GM18507 (cell line): ENCODE measurements at places on chromosomes 3 and 15.

- DNase-seq: no peak
These were observed 112.7 kb downstream of the STAC start for GRCh38 chr3:36493051-36493450.

- no peak for DNase-seq
These were observed 88.7 kb upstream of the BCL6 start for GRCh38 chr3:187833799-187834578.

GRCh38 chr3:98978068-98978811 is 76.7 kb upstream of the DCBLD2 start:
- DNase-seq: no peak

- DNase-seq: no peak
These were observed 17.3 kb upstream of the SLC28A2 start for GRCh38 chr15:45234562-45235235.

DNA sequence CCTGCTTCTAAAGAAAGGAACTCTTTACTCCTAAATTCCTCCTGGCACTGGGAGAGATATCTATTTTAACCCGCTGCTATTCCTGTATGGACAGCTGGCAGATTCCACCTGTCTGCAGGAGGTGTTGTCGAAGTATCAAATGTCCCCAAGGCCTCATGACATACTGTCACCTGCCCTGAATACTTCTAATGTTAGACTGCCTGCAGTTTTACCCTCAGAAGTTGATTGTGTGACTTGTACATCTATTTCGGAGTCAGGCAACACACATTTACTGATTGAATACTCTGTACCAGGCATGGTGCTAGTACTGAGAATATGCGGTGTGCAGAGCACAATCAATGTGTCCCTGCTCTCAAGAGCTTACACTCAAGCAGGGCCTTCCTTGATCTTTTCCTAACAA is 38.6 kb downstream of the PDZRN3 start:
- no peak for DNase-seq

DNA sequence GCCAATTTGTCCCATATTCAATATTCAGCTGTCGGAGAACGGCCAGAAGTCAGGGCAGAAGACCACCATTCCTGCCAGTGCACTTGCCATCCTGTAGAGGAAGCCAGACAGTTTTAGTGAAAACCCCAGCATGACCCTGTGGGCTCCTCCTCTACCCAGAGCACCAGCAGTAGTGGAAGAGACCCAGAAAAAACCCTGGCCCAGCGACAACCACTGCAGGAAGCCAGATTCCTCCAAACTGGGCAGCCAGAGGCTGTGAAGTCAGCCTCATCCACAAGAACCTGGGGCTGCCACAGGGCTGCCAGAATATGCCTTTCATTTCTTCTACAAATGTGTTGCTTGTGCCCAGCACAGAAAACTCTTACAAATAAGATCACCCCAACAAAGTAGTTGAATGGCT is 67.3 kb downstream of the HMCES start:
- no peak for DNase-seq

- DNase-seq: no peak
These were observed 11.0 kb downstream of the TRPM7 start for GRCh38 chr15:50675535-50676144.

DNA sequence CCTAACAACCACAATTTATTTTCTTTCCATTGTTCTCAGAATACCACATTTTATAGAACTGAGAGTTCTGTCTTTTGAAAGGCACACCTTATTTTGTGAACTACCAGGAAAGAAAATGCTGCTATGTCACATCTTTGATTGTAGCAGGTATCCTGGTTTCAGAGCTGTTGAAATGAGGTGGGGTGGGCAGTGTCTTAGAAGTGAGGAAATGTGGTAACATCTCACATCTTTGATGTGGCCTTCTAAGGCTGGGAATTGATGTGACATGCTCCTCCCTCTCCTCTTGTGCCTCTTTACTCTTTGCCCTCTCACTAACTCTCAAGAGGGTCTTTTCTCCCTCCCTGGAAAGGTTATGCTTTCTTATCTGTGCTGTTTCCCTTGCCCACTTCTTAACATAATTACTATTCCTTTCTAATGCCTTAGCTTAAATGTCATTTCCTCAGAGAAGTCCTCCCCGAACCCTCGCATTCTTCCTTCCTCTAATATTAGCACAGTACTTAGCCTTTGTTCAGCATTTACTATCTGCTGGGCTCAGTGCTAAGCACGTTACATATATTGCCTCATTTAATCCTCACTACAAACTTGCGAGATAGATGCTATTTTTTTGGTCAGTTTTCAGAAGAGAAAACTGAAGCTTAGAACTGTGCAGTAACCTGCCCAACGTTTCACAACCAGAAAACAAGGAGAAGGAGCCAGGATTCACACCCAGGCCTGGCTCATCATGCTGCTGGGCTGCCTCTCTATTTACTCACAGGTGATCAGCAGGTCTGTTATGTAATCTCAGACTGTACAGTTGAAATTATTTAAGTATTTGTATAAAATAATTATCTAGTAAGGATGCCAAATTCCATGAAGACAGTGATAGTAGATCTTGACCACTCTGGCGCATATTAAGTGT is 24.0 kb upstream of the SPTSSB start:
- no peak for DNase-seq

GRCh38 chr15:39756806-39757522 is 25.7 kb downstream of the FSIP1 start:
- DNase-seq: no peak

GRCh38 chr3:94972066-94972465 is 909.2 kb downstream of the NSUN3 start:
- no peak for DNase-seq

DNA sequence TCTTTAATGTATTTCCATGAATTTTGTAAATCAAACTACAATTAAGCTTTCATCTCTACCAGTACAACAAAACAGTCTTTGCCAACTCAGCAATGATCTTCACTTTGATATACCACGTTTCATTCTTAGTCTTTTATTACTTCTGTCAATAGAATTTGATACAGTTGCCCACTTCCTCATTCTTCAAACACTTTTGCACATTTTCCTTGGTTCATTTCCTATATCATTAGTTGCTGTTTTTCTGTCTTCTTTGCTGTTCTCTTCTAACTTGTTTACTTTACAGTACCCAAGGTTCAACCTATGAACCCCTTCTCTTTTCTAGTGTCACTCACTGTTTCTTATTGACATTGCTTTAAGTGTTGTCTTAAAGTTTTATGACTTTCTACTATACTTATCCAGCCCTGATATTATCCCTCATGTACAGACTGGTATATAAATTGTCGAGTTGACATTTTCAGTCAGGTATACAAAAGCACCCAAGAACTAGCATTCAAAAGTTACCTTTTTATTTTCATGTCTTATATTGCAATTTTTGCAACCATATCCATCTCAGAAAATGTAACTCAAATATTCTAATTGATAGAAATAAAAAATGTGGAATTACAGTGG is 903.1 kb downstream of the NSUN3 start:
- DNase-seq: no peak

DNA sequence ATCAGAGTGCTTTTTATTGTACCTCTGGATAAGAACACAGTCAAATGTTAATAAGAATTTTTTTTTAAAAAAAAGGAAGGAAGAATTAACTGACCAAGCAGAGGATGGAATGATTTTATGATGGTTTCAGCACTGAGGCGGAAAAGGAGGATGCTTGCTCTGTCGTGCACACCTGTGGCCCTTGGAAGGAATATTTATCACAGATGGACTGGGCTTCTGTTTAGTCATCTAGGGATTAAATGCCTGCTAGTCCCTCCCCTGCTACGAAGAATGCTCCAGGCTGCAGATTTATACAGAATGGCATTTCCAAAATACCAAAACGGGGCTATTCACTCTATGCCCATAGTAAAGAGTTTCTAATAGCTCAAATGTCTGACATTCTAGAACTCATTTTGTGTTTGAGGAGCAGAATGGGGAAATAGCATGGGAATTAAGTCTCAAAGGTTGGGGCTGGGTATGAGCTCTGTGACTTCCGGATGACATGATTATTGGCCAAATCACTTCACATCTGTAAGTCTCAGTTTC is 92.8 kb upstream of the BCL6 start:
- no peak for DNase-seq

DNA sequence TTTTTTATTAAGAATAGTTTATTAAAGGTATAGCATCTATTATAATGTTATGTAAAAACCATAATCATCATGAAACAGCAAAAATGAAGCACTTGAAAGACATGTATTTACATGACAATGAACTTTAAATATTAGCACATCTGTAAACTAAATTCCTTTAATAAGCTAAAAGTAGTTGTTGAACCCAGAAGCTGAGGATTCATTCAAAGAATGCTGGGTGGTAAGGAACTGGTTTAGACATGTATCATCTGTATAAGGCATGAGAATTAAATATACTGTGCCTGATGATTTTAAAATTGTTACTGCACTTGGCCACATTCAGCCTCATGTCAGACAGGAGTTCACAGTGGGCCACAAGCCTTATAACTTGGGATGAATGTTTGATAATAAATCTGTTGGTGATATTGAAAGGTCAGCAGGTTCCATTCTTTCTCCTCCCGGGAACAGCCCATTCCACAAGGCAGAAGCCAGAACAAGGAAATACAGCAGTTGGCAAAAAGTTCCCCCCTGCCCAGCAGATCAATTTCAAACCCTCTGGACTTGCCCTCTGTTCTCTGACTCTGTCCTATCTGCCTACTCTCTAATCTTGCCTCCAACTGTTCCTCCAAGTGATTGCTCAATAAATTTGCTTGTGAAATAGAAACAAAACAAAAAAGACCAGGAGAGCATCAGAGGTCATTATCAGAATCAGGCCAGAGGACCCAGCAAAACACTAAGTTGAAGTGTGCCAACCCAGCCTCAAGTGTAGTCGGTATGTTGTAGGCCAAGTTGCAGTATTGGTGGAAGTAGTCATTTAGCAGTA is 49.8 kb upstream of the TEX264 start:
- DNase-seq: no peak

DNA sequence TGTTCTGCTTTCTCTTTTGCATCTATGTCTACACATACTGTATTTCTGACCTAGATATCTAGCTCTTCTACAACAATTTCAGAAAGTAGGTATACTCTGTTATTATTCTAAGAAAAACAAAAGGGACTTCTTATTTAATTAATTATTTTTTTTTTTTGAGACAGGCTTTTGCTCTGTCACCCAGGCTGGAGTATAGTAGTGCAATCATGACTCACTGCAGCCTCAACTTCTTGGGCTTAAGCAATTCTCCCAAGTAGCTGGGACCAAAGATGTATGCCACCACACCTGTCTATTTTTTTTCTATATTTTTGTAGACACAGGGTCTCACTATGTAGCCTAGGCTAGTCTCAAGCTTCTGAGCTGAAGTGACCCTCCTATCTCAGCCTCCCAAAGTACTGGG is 130.6 kb downstream of the MBNL1 start:
- DNase-seq: no peak

GRCh38 chr15:85748729-85749128 is 46.0 kb downstream of the KLHL25 start:
- DNase-seq: no peak
